NCI-H69 (cell line): ENCODE measurements at places on chromosomes 11 and 22.

- no peak for DNase-seq
Observed at GRCh38 chr11:116929414-116930090, 92.1 kb upstream of the APOA1 start.

DNA sequence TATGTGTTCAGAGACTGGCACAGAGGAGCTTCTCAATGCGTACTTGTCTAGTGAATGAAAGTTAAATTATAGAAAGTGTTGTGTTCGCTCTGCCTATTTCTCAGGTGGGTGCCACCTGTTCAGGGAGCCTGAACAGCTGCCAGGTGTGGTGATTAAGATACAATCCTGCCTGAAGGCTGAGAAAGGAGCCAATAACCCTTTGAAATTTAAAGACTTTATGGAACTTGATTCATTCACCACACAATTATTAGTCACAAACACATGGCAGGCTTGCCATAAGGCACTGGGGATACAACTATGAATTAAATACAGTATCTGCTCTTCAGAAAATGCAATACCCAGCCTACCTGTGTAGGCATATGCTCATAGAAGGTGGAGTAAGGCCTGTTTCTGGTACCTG, 92.9 kb upstream of the AMOTL1 start:
- DNase-seq, result peak; percentile 92

GRCh38 chr11:120375076-120375475, 38.9 kb downstream of the ARHGEF12 start:
- no peak for DNase-seq

DNA sequence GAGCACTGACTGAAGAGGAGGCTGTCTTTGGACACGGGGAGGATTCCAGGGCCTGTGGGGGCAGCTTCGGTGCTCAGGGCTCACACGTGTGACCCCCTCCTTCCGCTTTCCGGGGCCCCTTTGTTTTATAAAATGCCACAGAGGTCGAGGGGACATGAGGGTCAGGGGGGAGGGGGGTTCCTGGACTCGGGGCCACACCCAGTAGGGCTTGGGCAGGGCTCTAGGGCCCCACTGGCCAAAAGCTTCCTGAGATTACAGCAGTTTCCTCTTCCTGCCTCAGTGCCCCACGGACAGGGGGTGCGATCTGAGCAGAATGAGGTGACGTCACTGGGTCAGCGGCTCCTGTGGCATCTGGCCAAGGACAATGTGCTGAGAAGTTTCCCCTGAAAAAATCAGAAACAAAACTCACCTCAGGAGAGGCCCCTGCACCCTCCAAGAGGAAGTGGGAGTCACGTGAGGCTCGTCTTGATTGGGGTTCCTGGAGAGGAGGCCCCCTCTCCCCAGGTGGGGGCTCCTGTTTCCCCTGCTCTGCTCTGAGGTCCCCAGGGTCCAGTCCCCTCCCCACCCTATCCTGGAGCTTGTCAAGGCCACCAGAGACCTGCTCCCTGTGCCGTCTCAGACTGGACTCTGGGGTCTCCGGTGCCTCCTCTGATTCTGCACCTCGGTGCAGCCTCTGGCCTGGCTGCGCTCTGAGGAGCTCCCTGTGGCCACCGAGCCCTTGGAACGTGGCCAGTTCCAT, 6.4 kb upstream of the IFITM3 start:
- DNase-seq, result no peak

DNA sequence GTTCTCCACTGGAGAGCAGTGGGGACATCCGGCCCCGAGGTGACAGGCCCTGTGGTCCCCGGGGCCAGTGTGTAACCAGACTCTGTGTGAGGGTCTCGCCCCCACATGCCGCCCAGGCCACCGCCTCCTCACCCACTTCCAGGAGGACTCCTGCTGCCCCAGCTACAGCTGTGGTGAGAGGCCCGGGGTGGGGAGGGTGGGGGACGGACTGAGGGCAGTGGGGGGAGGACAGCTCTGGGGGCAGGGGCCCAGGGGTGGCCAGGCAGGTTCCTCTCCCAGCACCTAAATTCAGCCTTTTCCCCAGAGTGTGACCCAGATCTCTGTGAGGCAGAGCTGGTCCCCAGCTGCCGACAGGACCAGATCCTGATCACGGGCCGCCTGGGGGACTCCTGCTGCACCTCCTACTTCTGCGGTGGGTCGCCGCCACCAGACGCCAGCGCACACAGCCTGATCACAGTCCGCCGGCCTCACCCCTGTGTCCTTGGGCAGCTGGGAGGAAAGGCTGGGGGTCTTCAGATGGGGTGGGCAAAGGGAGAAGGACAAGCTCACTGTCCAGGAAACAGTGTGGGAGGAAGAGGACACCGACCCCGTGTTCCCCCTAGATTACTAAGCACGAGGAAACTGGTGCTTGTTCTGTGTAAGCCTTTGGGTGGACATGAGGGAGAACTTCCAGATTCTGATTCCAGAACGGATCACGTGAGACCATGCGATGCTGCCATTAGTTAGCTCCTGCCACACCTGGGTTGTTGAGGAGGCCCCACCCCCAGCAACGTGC, 84.4 kb upstream of the MYOD1 start:
- no peak for DNase-seq

DNA sequence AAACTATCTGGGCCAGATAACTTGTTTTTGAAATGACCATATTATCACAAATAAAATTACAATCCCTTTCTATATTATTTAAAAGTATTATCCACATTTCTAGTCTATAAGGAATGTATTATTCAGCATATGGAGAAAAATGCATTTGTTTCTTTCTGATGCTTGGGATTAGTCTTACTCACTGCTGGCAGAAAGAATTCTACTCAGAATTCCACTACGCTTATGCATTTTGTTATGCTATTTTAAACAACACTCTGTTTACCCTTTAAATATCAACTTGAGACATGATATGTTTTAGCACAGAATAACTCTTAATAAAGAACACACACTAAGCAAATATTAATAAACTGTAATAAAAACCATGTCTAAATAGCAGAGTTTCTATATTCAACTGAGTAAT, 77.6 kb upstream of the ANO3 start:
- DNase-seq, result no peak

GRCh38 chr11:12678991-12679390, 4.8 kb downstream of the TEAD1 start:
- peak; percentile 48 for DNase-seq

- no peak for DNase-seq
Observed at GRCh38 chr11:102177974-102178631, 67.9 kb downstream of the YAP1 start.

GRCh38 chr22:37243402-37244113, 511 bp downstream of the RAC2 start:
- DNase-seq, result no peak

DNA sequence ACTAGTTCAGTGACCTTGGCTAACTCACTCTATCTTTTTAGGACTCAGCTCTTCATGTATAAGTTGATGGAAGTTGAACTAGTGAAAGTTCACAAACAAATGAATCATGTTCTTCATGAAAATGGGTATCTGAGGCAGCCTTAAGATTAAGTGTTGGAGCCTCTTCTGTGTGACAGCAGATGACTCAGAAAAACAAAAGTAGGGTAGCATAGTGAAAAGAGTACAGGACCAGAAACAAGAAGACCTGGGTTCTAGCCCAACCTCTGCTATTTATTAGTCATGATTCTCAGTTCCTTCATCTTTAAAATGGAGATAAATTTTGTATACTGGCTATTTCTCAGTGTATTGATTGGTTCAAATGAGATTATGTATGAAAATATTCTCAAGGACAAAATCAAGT, 60.2 kb downstream of the USP35 start:
- DNase-seq, result no peak

DNA sequence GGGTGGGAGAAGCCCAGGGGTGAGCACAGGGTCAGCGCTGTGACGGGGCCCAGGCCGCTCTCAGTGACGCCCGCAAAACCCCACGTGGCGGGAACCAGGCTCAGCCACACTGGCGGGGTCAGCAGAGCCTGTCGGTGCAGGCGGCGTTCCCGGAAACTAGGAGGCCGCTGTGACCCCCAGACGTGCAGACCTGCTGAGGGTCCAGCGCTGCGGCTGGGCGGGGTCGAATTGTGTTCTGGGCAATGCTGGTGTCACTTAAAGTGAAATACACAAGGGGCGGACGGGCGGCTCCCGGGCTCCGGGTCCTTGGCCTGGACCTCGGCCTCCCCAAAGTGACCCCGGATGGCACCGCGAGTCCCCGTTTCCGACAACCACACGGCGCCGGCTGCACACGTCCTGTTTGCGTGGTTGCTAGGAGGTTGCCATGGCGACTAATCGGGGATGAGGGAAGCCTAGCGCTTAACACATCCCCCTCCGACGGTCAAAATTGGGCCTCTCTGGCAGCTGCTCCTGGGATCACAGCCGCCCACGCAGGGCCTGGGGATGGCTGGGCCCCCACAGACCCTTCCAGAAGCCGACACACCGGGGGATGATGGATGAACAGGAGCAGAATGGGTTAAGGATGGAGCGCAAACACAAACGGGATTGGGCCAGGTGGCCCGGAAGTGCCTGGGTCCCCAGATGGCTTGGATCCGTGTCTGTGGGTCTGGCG, 81.7 kb upstream of the PRR5 start:
- peak; percentile 88 for DNase-seq

DNA sequence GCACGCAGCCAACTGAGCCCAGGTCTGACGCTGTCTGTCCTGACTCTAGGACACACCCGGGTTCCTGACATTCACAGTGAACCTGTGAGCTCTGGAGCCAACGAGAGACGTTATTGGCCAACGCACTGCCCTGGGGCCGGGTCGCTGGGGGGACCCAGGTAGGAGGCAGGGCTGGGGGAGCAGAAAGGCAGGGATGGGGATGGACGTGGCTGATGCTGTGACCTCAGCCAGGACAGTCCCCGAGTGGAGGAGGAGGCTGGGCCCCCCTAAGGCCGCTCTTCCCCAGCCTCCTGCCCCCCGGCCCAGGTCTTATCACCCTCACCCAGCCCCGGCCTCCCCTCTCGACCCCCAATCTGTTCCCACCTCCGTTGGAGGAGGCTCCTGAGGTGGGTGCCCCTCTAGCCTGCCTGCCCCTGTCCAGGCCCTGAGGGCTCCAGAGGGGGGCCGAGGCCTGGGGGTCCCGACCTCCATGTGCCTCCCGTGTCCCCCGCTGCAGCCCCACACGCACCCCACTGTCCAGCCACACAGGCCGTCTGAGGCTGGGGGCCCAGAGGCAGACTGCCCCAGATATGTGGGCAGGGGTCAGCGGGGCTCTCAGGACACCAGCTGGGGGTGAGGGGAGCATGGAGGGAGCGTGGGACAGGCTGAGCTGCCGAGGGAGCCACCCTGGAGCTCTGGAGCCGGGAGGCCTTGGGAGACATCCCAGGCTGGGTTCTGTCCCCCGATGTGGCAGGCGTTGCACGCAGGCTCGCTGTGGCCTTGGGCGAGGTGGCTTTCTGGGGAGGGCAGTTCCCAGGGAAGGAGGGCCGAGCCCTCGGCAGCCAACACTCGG, 29.2 kb upstream of the MUC5AC start:
- no peak for DNase-seq

GRCh38 chr22:19115628-19116027, 6.6 kb downstream of the DGCR2 start:
- peak; percentile 18 for DNase-seq

GRCh38 chr11:125903711-125904659, at the start of gene DDX25:
Gene DDX25, plus strand, starts transcription at chr11:125904508. Its CDS starts 10 bp downstream, at chr11:125904518.
- DNase-seq, result peak; percentile 91
